ENCODE measurements at places on chromosomes 16 and 17.

DNA sequence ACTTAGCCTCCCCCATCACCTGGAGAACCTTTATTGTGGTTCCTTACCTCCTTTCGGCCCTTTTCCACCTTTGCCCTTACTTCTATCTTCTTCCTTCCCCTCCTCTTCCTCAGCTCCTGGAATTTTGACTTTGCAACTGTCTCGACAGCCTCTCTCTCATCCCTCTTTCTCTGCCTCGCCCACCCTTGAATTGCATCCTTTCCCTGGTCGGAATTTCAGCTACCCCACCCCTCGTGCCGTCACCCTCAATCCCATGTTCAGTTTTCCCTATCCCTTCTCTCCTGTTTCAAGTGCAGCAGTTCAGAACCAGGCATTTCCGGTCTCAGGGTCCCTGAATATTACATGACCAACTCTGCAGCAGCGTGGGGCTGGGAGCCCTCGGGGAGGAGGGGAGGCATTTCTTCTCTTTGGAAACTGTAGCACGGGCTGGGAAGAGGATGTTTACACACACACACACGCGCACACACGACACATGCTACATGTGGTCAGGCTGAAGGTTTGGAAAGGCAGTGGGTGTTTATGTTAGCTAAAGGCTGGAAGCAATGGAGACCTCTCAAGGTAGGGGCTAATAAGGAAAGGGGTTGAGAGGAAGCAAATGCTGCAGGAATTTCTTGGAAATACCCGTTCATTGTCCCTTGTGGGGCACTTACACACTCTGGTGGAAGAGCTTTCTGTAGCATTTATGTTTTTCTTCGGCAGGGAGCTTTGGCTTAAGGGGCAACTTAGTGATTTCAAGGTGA, 971 bp downstream of the MINK1 start:
- DNase-seq, result no peak

- DNase-seq, result no peak
Measured at GRCh38 chr17:79977708-79978547, 57.7 kb downstream of the TBC1D16 start.

- DNase-seq, result peak; percentile 20
Measured at GRCh38 chr16:71542377-71542776, 16.2 kb downstream of the CHST4 start.

GRCh38 chr16:86863609-86864008, 285.3 kb downstream of the FOXL1 start:
- DNase-seq, result no peak

GRCh38 chr17:22435231-22435974, 743.1 kb downstream of the KCNJ18 start:
- no peak for DNase-seq

- DNase-seq, result no peak
Measured at GRCh38 chr17:12114686-12115418, 94.2 kb downstream of the MAP2K4 start.

GRCh38 chr17:1649844-1650501, at the start of gene RILP:
Gene RILP (minus strand): TSS chr17:1649866. CDS start chr17:1649804, 62 bp downstream.
- DNase-seq, result no peak

DNA sequence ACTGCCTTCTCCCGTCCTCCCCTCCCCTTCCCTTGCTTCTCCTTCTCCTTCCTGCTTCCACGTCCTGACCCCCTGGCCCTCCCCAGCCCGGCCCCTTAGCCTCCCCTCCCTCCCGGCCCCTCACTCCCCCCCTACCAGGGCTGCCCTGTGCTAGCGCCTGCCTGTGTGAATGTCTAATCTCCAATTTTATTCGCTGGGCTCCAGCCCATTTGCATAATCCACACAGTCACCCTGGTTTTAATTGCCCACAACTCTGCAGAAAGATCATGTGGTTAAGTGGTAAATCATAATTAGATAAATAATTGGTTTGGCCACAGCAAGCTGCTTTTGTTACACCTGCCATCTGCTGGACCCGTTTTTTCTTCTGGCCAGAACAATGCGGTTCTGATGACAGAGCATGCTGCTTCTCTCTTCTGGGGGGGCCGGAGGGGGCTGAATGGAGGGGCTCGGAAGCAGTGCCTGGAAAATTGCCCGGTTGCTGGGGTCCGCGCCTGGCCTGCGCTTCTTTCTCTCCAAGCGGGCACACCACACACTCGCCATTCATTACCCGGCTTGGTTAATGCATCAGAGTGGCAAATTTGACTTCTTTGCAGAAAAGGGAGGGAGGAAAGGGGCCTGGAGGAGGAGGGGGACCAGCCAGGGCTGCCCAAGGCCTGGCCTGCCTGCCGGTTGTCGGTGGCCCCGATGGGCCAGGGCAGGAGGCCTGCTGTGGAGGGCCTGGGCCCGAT, 19.5 kb upstream of the GSE1 start:
- DNase-seq, result no peak

- no peak for DNase-seq
Measured at GRCh38 chr16:53378138-53378537, 56.1 kb upstream of the RBL2 start.

- no peak for DNase-seq
Measured at GRCh38 chr17:61395983-61396585, 3.6 kb upstream of the TBX2 start.

- no peak for DNase-seq
Measured at GRCh38 chr17:44069974-44070454, 521 bp upstream of the G6PC3 start.

DNA sequence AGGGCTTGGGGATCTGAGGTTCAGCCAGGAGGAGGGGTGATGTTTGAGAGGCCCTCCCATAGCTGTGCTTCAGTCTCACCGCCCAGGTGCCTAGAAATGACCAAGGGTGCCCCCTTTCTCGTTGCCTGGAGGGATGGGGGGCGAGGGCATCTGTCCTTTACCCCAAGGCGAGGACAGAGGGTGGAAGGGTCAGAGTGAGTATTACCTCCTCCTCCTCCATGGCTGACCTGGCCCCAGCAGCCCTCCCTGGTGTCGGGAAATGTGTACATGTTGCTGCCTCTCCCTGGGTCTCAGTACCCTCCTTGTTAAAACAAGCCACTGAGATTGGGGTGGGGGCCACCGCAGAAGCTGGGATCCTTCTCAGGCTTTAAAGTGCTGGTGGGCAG, 2.4 kb downstream of the NECAB2 start:
- DNase-seq, result no peak

DNA sequence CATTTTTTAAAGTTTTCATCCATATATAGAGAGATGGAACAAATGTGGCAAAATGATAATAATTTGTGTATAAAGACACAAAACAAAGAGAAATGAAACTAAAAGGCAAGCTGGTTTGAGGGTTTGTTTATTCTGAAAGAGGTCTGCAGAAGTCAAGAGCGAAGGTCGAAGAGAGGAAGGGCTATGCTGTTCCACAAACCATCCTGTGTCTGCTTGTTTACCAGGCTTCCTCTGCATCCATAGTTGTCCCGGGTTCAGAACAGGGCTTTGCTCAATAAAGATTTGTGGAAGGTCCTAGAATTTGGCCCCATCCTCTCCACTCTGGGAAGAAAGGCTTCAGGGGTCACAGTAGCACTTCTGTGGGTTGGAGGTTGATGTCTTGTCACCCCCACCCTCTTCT, 2.4 kb upstream of the MARVELD3 start:
- DNase-seq, result no peak

- no peak for DNase-seq
Measured at GRCh38 chr17:46115699-46116098, 77.5 kb downstream of the KANSL1 start.

DNA sequence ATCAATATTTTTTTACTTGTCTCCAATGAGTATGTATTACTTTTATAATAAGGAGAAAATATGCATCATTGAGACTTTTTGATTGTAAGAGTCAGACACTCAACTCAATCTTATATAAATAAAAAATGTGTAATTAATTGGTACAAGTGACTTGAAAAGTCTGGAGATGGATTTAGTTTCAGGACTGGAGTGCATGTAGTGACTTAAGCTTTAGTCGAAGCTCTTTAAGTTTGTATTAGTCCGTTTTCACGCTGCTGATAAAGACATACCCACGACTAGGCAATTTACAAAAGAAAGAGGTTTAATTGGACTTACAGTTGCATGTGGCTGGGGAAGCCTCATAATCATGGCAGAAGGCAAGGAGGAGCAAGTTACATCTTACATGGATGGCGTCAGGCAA, 60.7 kb upstream of the NKD1 start:
- DNase-seq, result no peak

GRCh38 chr17:41966463-41967140, at the start of gene CNP:
Gene CNP (plus strand): TSS chr17:41966795. CDS start chr17:41966885, 90 bp downstream.
- DNase-seq, result peak; percentile 86

GRCh38 chr16:75632857-75633256, 9.8 kb upstream of the ADAT1 start:
- no peak for DNase-seq

GRCh38 chr17:34683390-34683789, 104.0 kb downstream of the TMEM132E start:
- DNase-seq, result no peak

All from central memory CD4-positive, alpha-beta T cell (primary cell).